ENCODE measurements at places on chromosomes 6 and 20. TPM values are rescaled to one million over a fixed set of nuclear protein-coding genes. Genes with fewer than 3 reads are reported as not detected.

- DNase-seq: no peak
Measured at GRCh38 chr6:74879234-74879633, 326.6 kb downstream of the COL12A1 start.

GRCh38 chr6:44037847-44038542 lies 89.3 kb downstream of the MRPL14 start:
- no peak for DNase-seq

DNA sequence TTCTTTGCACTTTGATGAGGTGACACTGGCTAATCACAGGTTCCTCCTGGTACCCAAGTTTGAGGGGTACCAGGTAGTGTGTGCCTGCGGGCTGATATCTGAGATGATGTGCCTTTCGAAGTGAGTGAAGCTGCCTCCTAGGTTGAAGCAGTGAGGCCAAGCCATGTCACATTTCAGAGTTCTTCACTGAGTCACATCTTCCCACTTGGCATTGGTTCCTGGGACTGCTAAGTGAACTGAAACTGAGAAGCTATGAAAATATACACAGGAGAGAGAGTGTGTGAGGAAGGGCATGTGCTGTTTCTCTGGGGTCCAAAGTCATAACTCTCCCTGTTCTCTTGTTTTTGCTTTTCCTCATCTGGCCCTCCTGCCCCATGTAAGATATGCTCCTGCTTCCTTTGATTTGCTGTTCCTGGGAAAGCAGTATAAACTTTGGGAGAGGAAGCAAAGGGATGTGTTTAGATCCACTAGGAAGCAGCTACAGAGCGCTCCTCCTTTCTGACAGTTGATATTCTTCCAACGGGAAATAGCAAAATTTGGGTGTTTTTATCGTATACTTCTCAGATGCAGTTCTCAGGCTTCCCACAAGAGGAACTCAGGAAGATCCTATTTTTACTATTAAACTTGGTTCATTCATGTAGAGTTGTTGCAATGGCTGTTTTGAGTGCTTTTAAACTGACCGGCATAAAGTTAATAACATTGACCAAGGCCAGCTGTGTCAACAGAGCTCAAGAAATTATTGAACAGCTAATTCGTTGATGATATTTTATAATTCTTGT lies 153.7 kb downstream of the MOXD1 start:
- no peak for DNase-seq

Gene HLA-DRB5
- total RNA-seq: not detected

Gene PRR18
- total RNA-seq: 0.38 TPM

Gene LBP
- total RNA-seq: 59.9 TPM

Gene PTK6
- total RNA-seq: 0.28 TPM

- no peak for DNase-seq
Measured at GRCh38 chr20:36119537-36119936, 35.0 kb upstream of the EPB41L1 start.

Gene KLHDC3
- 93.9 TPM for total RNA-seq

Gene E2F3
- total RNA-seq: 9.3 TPM

- no peak for DNase-seq
Measured at GRCh38 chr20:34389206-34389953, 26.3 kb downstream of the ITCH start.

Gene LPIN3
- total RNA-seq: 42.9 TPM

DNA sequence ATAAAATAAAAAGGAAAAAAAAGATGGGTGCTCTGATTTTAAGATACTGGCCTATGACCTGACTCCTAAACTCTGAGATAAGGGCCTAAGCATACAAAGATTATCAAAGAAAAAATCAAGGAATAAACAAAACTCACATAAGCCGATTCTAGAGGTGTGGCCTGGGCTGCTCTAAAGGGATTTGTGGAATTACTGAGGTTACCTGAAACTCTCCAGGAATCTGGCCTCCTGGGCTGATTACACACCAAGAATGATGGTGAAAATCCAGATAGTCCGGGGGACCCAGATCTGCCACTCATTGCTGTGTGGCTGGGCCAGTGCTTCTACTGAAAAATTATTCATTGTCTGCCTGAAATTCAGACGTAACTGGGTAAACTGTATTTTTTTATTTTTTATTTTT lies 122.7 kb upstream of the RNF24 start:
- no peak for DNase-seq

DNA sequence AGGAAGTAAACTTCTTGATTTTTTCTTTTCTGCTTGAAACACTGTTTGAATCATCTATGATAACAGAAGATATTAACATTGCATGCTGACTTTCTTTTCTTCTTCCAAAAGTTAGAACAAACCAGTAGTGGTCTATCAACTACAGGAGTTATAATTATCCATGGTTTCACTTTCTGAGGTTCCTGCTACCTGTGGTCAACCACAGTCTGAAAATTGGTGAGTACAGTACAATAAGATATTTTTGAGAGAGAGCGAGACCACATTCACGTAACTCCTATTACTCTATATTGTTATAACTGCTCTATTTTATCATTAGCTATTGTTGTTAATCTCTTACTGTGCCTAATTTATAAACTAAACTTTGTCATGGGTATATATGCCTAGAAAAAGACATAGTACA lies 86.1 kb downstream of the MAP7 start:
- no peak for DNase-seq

GRCh38 chr6:22295145-22295544 lies 1.7 kb downstream of the PRL start:
- no peak for DNase-seq

GRCh38 chr6:155418017-155418761 lies 37.5 kb downstream of the NOX3 start:
- DNase-seq: no peak

- DNase-seq: no peak
Measured at GRCh38 chr6:139508023-139508422, 133.6 kb upstream of the CITED2 start.

Gene SLC13A3
- total RNA-seq: 1.2 TPM

- DNase-seq: no peak
Measured at GRCh38 chr6:30006170-30007131, 54.6 kb upstream of the POLR1H start.
